Stimulated activated CD4-positive, alpha-beta T cell treated with anti-CD3 and anti-CD28 coated beads, Interleukin-4, amount 100 ng/mL, for 24 hours (primary cell): ENCODE measurements at places on chromosomes 12 and 14.

DNA sequence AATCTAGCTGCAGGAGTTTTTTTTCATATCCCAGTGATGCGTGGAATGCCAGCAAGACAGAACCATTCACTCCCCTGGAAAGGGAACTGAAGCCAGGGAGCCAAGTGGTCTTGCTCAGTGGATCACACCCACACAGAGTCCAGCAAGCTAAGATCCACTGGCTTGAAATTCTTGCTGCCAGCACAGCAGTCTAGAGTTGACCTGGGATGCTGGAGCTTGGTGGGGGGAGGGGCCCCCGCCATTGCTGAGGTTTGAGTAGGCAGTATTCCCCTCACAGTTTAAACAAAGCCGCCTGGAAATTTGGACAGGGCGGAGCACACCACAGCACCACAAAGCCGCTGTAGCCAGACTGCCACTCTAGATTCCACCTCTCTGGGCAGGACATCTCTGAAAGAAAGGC lies 86.9 kb upstream of the STXBP6 start:
- no peak for DNase-seq

DNA sequence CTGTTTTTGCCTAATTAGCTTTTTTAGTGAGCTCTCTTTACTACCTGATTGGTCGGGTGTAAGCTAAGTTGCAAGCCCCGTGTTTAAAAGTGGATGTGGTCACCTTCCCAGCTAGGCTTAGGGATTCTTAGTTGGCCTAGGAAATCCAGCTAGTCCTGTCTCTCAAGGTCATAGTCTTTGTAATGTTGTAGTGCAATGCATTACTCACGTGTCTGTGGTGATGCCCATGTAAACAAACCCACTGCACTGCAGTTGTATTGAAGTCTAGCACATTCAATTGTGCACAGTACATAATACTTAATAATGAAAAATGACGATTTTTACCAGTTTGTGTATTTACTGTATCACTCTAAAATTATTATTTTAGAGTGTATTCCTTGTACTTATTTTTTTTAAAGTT lies 335.5 kb downstream of the NUAK1 start:
- DNase-seq: no peak

- DNase-seq: peak; percentile 56
These were observed 10.9 kb downstream of the C12orf43 start for GRCh38 chr12:121005346-121005815.

DNA sequence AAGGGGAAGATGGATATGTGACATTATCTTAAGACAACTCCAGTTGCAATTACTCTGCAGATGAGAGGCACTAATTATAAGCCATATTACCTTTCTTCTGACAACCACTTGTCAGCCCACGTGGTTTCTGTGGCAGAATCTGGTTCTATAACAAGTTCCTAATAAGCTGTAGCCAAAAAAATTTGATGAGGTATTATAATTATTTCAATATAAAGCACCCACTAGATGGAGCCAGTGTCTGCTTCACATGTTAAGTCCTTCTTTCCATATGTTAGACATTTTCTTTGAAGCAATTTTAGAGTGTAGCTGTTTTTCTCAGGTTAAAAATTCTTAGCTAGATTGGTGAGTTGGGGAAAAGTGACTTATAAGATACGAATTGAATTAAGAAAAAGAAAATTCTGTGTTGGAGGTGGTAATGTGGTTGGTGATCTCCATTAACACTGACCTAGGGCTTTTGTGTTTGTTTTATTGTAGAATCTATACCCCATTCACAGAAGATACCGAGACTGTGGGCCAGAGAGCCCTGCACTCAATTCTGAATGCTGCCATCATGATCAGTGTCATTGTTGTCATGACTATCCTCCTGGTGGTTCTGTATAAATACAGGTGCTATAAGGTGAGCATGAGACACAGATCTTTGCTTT lies 36.9 kb downstream of the PSEN1 start:
- DNase-seq: peak; percentile 4
